Karpas-422 (cell line): ENCODE measurements at places on chromosomes 2 and 18. TPM values are rescaled to one million over a fixed set of nuclear protein-coding genes. Genes with fewer than 3 reads are reported as not detected.

DNA sequence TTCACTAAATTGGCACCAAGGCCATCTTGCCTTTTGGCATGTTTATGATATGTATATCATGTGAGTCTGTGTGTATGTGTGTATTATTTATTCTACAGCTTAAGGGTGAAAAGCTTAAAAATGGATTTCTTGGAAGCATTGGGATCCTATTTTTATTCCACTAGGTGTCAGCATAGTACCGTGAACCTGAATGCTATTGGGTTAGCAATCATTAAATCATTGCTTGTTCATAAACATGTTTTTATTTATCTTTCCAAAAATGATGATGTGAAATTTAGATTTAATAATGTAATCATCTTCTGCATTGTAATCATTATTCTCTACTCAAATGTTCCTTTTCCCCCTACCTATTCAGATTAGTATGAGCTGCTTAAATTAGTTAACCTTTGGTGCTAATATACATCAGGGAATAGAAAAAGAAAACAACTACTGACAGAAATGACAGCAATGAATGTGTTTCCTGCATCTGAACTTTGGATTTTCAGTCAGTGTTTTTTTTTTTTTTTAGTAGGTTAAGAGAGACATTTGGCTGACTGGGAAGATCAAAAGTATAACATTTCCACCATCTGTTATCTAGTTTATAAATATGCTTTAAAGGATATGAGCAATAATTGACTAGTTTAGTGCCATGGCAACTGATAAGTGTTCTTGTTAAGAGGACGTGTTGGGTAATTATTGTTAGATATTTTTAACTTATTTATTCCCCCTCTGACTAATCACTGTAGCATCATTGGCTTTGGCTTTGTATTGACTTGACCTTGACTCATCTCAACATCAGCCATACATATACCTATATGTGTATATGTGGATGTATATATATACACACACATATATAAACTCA lies 14.1 kb upstream of the ZSWIM2 start:
- no peak overlapping the region for H3K27ac ChIP-seq
- no peaks in the 10 kb centered on the region for H3K4me1 ChIP-seq
- H3K4me3 ChIP-seq, result no peak overlapping the region
- DNase-seq, result peak; percentile 55
- H3K27me3 ChIP-seq, result no peaks in the 10 kb centered on the region

GRCh38 chr2:47259829-47260228 lies 104.7 kb upstream of the STPG4 start:
- no peak overlapping the region for H3K4me3 ChIP-seq
- H3K27me3 ChIP-seq, result no peaks in the 10 kb centered on the region
- no peak for DNase-seq
- H3K27ac ChIP-seq, result no peak overlapping the region
- H3K36me3 ChIP-seq, result no peaks in the 10 kb centered on the region

DNA sequence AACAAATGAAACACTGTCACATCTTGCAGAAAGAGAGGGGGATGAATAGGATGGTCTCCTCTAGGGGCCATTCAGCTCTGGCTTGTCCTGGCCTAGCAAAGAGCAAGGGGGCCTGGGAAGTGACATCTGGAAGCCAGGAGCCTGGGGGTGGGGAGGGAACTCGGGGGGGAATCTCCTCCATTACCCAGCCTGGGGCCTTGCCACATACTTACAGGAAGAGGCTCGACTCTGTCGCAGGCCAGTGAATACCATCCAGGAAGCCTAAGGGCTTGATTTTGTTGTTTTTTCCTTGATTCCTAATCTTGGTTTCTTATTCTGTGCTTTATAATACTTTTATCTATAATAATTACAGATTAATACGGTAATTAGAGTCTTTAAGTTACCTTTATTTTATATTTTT lies 797.5 kb upstream of the ID2 start:
- H3K27me3 ChIP-seq, result no peaks in the 10 kb centered on the region
- H3K36me3 ChIP-seq, result no peaks in the 10 kb centered on the region
- H3K27ac ChIP-seq, result no peak overlapping the region
- peaks cover 9% of the 10 kb centered on the region for H3K4me1 ChIP-seq

- no peaks in the 10 kb centered on the region for H3K36me3 ChIP-seq
- H3K4me1 ChIP-seq, result no peaks in the 10 kb centered on the region
- no peak overlapping the region for H3K27ac ChIP-seq
- peak; percentile 27 for DNase-seq
These were observed 129.4 kb downstream of the TFCP2L1 start for GRCh38 chr2:121155502-121156056.

- H3K27me3 ChIP-seq, result no peaks in the 10 kb centered on the region
- no peak overlapping the region for H3K4me3 ChIP-seq
- DNase-seq, result no peak
- no peaks in the 10 kb centered on the region for H3K4me1 ChIP-seq
- no peaks in the 10 kb centered on the region for H3K36me3 ChIP-seq
These were observed 24.0 kb downstream of the CCDC85A start for GRCh38 chr2:56207760-56208159.

DNA sequence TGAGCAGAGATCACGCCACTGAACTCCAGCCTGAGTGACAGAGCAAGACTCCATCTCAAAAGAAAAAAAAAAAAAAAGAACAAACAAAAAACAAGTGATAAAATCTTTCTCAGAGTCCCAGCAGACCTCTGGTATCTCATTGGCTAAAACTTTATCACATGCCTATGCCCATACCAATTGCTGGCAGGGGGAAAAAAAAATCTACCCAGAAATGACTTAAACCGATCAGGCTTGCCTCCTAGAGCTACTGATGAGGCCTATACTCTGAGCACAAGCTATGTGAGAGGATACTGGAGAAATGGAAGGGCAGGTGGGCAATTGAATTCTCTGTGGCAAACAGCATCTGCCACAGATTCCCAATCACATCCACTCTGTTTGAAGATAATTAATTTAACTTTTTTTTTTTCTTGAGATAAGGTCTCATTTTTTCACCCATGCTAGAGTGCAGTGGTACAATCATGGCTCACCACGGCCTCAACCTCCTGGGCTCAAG lies 49.0 kb downstream of the FBXO36 start:
- H3K4me1 ChIP-seq, result no peaks in the 10 kb centered on the region
- DNase-seq, result no peak
- H3K27ac ChIP-seq, result no peak overlapping the region
- no peaks in the 10 kb centered on the region for H3K36me3 ChIP-seq

GRCh38 chr2:218807626-218808025 lies 24.0 kb downstream of the PRKAG3 start:
- DNase-seq, result no peak
- H3K4me1 ChIP-seq, result peaks cover 7% of the 10 kb centered on the region
- no peaks in the 10 kb centered on the region for H3K27me3 ChIP-seq
- no peaks in the 10 kb centered on the region for H3K36me3 ChIP-seq
- no peak overlapping the region for H3K4me3 ChIP-seq

- H3K4me1 ChIP-seq, result no peaks in the 10 kb centered on the region
- no peak overlapping the region for H3K4me3 ChIP-seq
- DNase-seq, result no peak
- no peaks in the 10 kb centered on the region for H3K36me3 ChIP-seq
- no peaks in the 10 kb centered on the region for H3K27me3 ChIP-seq
These were observed 45.7 kb upstream of the ACAA2 start for GRCh38 chr18:49859021-49859359.

- no peaks in the 10 kb centered on the region for H3K27me3 ChIP-seq
- H3K27ac ChIP-seq, result no peak overlapping the region
- no peak overlapping the region for H3K4me3 ChIP-seq
- DNase-seq, result no peak
- no peaks in the 10 kb centered on the region for H3K4me1 ChIP-seq
These were observed 191.7 kb upstream of the ALKAL2 start for GRCh38 chr2:479490-480176.

DNA sequence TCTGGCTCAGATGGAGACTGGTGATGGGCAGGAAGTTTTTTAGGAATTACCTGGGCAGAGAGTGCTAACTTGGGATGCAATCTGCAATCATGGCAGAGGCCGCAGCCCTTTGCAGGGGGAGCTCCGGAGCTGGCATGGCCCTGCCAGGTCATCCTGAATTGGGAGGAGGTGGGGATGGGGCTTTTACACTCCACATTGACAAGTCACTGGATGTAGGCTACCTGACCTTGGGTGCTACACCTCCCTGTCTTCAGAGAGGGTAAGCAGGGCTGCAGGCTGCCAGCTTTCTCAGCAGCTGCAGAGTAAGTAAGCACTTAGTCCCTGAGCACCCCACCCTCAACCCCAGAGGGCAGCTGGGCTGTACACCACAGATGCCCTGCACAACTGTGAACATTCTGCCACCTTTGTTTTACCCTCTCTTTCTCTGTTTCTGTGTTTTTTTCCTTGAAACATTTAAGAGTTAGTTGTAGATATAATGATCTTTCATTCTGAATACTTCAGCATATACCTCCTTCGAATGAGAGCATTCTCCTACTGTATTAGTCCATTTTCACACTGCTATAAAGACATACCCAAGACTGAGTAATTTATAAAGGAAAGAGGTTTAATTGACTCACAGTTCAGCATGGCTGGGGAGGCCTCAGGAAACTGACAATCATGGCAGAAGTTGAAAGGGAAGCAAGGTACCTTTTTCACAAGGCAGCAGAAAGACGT lies 6.8 kb upstream of the HS1BP3 start:
- H3K36me3 ChIP-seq, result no peaks in the 10 kb centered on the region
- no peak overlapping the region for H3K4me3 ChIP-seq
- no peaks in the 10 kb centered on the region for H3K27me3 ChIP-seq
- DNase-seq, result no peak
- no peaks in the 10 kb centered on the region for H3K4me1 ChIP-seq
- H3K27ac ChIP-seq, result no peak overlapping the region

- no peak overlapping the region for H3K27ac ChIP-seq
- H3K27me3 ChIP-seq, result no peaks in the 10 kb centered on the region
- peaks cover 75% of the 10 kb centered on the region for H3K36me3 ChIP-seq
- no peak overlapping the region for H3K4me3 ChIP-seq
- DNase-seq, result no peak
These were observed 50.7 kb downstream of the AFTPH start for GRCh38 chr2:64574871-64575270.

- H3K36me3 ChIP-seq, result no peaks in the 10 kb centered on the region
- no peak overlapping the region for H3K4me3 ChIP-seq
- H3K4me1 ChIP-seq, result peaks cover 4% of the 10 kb centered on the region
- DNase-seq, result no peak
- H3K27ac ChIP-seq, result no peak overlapping the region
These were observed 206.4 kb upstream of the SMAD2 start for GRCh38 chr18:48136827-48137373.

Gene COLEC12
- not detected in 2 replicates for total RNA-seq

Gene KCNIP3
- total RNA-seq, result 0.18 TPM in 1 of 2 replicates, not detected in the other

Gene CCL20
- not detected in 2 replicates for total RNA-seq

Gene LRATD1
- total RNA-seq, result not detected in 2 replicates

Gene TOGARAM2
- total RNA-seq, result not detected in 2 replicates

Gene TSPYL6
- 0.60 TPM in 1 of 2 replicates, not detected in the other for total RNA-seq

Gene TYW5
- 7.5 and 10.5 TPM in 2 replicates for total RNA-seq

Gene SLC5A7
- not detected in 2 replicates for total RNA-seq

Gene CRYGB
- total RNA-seq, result not detected in 2 replicates
